ENCODE measurements at places on chromosomes 1 and 21.
A peak's percentile ranks its signal among the peaks of the same experiment; 100 is the strongest.

- DNase-seq, result no peak
Observed at GRCh38 chr1:201746156-201746555, 82.8 kb upstream of the IPO9 start.

DNA sequence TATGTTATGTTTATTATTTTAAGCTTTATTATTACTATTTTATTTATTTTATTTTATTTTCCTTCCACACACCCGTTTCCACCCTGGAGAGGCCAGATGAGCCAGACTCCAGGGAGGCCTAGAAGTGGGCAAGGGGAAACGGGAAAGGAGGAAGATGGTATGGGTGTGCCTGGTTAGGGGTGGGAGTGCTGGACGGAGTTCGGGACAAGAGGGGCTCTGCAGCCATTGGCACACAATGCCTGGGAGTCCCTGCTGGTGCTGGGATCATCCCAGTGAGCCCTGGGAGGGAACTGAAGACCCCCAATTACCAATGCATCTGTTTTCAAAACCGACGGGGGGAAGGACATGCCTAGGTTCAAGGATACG lies 468 bp upstream of the MX1 start:
- DNase-seq, result no peak

DNA sequence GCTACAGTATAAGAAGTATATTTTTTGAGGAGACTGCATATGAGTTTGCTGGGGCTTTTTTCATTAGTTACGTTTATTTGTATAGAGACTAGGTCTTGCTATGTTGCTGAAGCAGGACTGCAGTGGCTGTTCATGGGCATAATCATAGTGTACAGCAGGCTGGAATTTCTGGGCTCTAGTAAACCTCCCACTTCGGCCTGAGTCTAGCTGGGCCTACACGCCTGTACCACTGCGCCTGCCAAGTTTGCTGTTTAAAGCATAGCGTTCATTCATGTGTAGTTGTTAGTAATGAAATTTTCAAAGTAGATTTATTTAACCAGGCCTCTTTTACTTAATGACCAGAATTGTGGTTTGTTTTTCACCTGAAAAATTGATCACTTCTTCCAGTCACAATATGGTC lies 33.8 kb downstream of the HS2ST1 start:
- DNase-seq, result no peak

- no peak for DNase-seq
Observed at GRCh38 chr1:160491017-160491416, 32.0 kb downstream of the SLAMF6 start.

DNA sequence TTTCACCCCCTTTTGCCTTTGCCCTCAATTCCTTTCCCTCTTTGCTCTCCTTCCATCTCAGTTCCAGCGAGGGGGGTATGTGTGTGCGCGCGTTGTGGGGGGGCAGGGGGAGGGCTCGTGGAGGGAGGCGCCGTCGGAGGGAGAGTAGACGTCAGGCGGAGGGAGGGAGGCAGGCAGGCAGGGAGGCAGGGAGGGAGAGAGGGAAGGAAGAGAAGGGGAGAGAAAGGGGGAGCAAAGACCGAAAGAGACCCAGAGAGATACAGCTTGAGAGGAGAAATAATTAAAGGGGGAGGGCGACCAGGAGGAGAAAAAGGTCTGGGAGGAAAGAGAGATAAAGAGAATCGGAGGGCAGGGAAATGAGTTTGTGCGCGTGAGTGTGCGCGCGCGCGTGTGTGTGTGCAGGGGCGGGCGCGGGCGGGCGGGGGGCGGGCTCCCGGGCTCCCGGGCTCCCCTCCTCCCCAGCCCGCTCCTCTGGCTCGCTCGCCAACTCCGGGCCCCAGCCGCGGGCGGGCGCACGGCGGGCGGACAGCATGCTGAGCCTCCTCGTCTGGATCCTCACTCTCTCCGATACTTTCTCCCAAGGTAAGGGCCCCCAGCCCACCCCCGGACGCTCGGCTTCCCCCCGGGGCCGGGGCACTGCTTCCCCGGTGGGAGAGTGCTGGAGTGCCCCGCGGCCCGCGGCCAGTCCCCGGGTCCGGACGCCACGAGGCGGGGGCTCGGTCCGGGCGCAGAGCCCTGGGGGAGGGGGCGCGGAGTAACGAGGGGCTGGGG lies at the start of gene KIRREL1:
Gene KIRREL1, plus strand, starts transcription at position 499 of the 771 bp plus-strand sequence. Its CDS starts 32 bp downstream, at position 531.
- DNase-seq, result peak; percentile 78

Measured in ovary (tissue), 10 donors.